MG63 (cell line): ENCODE measurements at places on chromosomes 4 and X. TPM values are rescaled to one million over a fixed set of nuclear protein-coding genes. Genes with fewer than 3 reads are reported as not detected.

- DNase-seq, result peak; percentile 52
Measured at GRCh38 chr4:3766785-3767569, 792 bp downstream of the ADRA2C start.

Gene SLC7A11
- 7.3 and 10.3 TPM in 2 replicates for total RNA-seq

GRCh38 chrX:15929194-15929593, 74.6 kb upstream of the AP1S2 start:
- no peak for DNase-seq

Gene FHIP1A
- 2.0 and 3.8 TPM in 2 replicates for total RNA-seq

Gene NAA11
- total RNA-seq, result not detected in 2 replicates

Gene SPIN2A
- total RNA-seq, result not detected in 2 replicates

Gene ERCC6L
- 4.3 and 6.2 TPM in 2 replicates for total RNA-seq

DNA sequence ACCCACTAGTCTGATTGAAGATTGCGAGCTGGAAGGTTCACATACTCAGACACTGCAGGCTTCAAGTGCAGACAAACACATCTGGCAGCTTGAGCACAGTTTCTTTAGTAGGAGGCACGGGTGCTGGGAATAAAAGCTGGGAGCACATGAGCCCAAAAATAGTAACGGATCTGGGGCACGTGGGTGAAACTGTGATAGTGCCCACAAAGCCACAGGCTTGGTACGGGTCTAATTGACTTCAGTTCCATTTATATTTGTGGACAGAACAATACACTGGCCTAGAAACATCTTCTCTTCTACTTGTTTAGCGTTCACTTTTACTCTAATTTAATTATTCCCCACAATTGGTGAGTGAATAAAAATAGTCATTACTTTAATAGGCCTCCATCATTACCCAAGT, 2370.7 kb downstream of the PCDH7 start:
- no peak for DNase-seq
